ENCODE measurements at places on chromosomes 4 and X.

GRCh38 chrX:30713061-30713525, 59.9 kb downstream of the GK start:
- peak; percentile 72 for DNase-seq

- no peak for DNase-seq
These were observed 375.6 kb downstream of the GBA3 start for GRCh38 chr4:23068287-23068686.

DNA sequence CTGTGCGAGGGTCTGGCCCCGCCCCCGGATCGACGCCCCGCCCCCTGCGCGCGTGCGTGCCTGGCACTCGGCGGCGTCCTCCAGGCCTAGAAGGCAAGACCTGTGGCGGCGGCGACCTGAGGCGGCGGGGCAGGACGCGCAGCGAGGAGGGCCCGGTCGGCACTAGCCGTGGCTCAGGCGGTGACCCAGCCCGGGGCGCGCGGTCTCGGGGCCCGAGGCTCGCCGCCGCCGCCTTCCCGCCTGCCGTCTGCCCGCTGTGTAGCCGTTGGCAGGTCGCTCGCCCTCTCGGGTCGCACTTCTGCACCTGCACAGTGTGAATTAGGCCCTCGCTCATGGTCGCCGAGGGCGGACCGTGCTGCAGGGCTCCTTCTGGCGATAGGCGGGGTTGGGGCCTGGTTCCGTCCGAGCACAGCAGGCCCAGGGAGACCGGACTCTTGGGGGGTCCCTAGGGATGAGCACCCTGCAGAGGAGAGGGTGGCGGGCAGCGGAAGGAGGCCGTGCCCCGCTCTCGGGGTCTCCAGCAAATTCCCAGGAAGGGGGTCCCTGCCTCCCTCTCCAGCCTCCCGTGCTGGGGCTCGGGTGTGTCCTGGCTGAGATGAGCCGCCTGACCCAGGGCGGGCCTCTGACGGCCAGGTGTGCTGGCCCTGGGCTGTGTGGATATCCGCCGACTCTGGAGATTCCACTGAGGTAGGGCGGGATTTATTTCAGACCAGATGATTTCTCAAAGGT, 557 bp upstream of the FAM53A start:
- DNase-seq = no peak

DNA sequence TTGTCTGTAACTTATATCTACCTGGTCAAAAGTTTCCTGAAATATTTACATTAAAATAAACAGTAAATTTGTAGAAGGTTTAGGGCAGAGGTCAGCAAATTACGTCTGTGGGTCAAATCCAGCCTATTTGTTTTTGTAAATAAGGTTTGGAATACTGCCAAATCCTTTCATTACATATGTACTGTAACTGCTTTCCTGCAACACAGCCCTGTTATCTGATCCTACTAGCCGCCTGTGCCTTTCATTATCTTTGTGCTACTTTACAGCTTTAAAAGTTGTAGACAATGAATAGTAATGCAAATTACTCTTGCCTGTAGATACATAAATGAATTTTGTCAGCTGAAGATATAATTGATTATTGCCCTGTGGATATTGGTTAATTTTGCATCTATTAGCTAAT, 369.6 kb upstream of the SLC7A11 start:
- no peak for DNase-seq

GRCh38 chrX:125170459-125170858, 149.2 kb upstream of the TEX13C start:
- no peak for DNase-seq

- no peak for DNase-seq
These were observed 380.8 kb downstream of the FBXW7 start for GRCh38 chr4:152155070-152155469.

DNA sequence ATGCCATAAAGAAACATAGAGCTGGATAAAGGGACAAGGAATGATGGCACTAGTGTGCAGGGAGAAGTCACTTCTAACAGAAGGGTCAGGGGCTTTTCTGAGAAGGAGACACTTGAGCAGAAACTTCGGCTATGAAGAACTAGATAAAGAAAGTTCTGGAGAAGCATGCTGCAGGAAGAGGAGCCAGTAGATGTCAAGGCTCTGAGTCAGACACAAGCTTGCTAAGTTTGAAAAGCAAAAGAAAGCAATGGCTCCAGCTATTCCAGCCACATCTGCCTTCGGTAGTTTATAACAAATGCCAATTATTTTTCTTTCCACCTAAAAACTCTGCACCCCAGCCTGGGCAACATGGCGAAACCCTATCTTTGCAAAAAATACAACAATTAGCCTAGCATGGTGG, 7.5 kb downstream of the NUDT6 start:
- DNase-seq = peak; percentile 69

- no peak for DNase-seq
These were observed 60.7 kb upstream of the SPANXD start for GRCh38 chrX:141759238-141759637.

GRCh38 chr4:45475548-45475947, 648.3 kb downstream of the GABRG1 start:
- DNase-seq = no peak

DNA sequence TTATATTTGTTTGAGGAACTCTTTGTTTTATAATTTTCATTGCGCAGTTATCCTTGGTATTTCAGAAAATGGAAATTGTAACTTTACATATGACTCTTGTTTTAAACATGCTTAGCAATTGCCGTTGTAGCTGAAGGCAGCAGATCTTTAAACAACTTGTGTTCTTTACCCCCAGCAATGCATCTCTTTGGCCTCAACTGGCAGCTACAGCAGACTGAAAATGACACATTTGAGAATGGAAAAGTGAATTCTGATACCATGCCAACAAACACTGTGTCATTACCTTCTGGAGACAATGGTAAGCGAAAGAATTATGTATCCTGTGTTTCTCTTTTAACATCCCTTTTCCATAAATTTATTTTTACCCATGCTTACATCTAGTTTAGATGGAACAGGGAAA, 263.6 kb downstream of the DCTD start:
- DNase-seq = no peak
